Stimulated activated CD8-positive, alpha-beta memory T cell treated with anti-CD3 and anti-CD28 coated beads, Interleukin-15, amount 100 ng/mL, for 24 hours (primary cell): ENCODE measurements at places on chromosomes 2 and 18.

- no peak for DNase-seq
Measured at GRCh38 chr2:53242090-53242489, 525.5 kb upstream of the CHAC2 start.

DNA sequence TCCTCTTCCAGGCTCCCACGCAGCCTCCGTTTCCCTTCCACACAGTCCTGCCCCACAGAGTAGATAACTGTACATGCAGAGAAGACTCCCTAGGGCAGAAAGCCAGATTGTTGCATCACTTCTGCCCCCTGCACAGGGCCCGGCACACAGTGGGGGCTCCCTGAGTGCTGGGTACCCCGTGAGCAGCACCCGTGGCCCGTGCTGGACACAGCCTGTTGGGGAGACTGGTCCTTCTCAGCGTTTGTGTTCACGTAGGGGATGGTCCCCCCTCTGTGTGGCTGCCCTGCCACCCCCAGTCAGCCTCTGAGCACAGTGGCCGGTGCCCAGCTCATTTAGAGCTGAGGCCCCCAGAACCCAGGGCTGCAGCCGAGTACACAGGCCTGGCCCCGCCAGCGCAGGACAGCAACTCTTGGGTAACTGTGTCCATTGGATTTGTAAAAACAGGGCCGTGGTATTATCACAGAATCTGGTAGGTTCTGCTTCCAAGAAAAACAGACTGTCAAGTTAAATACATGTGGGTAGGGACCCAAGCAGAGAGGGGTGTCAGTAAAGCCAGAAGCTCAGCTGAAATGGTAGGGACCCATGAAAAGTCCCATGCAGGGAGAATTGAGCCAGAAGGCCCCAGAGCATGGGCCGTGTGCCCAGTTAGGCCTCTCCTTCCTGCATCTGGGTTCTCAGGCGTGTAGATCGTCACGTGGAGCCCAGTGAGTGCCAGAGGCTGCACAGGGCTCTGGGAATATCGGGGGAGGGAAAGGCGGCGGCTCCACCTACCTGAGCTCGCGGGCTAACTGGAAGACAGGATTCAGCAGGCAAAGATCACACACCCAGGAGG lies 257.3 kb downstream of the ATAD2B start:
- DNase-seq = no peak

- DNase-seq = no peak
Measured at GRCh38 chr2:148046802-148047201, 25.9 kb downstream of the MBD5 start.

DNA sequence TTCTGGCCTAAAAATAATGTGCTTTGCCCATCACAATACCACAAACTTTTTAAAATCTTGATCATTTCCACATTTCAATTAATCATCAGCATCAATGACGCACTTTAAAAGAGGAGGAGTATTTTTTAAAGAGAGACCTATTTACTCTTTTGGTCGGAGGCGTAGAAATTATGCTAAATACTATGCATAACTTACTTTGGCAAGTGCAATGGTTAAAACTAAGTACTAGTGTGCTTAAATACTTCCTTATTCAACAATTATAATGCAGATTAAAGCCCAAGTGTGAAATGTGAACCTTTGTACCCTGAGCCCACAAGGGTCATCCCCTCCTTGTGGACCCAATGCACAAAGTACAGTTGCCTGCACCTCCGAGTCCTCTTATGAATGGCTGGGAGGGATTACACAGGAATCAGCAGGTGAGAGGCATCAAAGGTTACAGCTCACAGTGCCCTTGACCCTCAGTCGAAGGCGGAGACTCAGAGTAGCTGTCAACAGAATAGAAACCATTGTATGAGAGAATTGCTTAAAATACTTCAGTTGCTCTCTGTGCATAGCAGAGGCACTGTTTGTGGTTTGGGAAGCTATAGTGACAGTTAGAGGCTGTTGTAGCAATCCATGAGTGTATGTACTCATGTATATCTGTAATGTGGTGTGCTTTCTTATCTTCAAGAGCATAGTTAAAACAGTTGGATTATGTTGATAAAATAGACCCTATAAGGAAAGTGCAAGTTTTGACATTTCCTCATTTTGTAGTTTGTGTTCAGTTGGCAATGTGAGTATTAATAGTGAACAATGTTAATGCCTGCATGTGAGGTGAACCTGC lies 151.7 kb upstream of the ITGA4 start:
- DNase-seq = no peak

DNA sequence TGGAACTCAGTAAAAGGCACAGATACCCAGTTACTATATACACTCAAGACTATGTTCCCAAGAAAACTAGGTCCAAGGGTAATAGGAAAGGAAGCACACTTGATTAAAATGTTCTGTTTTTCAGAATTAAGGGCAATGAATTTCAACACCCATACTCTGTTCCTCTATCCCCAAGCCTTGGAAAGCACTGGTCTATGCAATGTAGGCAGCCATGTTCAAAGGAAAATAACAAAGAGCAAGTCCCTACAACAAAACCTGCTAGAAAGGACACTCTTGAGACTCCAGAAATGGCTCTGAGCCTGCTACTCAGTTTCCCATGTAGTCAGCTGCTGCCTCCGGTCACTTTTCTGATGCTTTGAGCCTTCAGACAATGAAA lies 6.8 kb downstream of the CYB5A start:
- DNase-seq = no peak

- no peak for DNase-seq
Measured at GRCh38 chr2:80579756-80580155, 275.2 kb upstream of the LRRTM1 start.

DNA sequence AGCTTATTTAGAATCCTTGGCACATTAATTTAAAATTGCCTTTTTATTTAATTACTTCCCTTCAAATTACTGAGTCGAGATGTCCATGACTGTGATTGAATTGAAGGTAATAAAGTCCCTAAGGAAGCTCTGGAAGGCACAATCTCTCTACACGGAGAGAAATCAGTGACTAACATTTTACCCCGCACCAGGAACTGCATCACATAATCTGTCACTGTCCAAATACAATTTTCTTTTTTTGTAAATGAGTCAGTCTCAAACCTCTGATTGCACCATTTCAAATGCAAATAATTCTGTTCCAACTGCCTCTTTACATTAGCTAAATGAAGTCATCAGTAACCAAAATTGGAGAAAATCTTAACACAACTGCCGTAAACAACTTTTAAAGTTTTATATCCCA lies 311.9 kb downstream of the CCDC178 start:
- DNase-seq = no peak

DNA sequence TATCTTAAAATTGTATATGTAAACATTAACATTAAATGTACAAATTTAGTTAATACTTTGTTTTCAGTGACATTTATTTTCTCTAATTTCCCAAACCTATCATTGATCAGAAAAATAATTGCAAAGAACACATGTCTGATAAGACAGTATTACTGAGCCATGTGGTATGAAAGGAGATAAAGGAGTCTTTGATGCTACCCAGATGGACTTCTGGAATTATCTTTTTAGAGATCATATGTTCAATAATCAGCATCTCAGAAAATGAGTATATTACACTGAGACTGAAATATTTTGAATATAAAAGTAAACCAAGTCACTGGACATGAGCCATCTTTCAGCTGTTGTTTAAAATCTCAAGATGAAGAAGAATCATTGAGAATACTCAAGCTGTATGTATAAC lies 153.3 kb downstream of the PHLPP1 start:
- DNase-seq = no peak

GRCh38 chr2:166088634-166089033 lies 39.2 kb downstream of the SCN1A start:
- DNase-seq = no peak

GRCh38 chr2:139031722-139032121 lies 251.5 kb upstream of the NXPH2 start:
- no peak for DNase-seq

- DNase-seq = no peak
Measured at GRCh38 chr2:144146876-144147275, 373.0 kb downstream of the ZEB2 start.

GRCh38 chr2:66699793-66700676 lies 265.1 kb downstream of the MEIS1 start:
- DNase-seq = no peak

GRCh38 chr2:19743641-19744040 lies 158.1 kb downstream of the TTC32 start:
- DNase-seq = no peak

DNA sequence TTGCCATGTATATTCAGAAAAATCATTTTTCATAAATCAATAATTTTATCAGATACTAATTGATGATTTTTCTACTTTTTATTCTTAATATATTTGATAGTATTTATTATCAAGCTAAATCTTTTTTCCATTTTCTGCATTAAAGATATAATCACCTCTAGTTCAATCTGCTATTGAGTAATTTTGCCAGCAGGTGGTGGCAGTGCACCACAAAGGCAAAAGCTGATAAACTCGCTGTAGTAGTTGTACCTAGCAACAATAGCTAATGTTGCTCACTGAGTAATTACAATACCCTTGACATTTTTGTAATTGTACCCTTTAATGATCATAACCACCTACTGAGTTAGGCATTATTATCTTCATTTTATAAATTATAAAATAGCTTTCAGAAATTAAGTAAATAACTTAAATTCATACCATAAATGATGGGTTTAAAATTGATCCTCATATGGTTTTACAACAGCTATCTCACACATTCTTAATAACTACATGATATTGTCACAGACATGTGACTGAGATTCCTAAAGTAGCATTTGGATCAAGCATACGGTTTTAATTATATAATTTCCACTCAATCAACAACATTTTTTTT lies 52.0 kb upstream of the CALCRL start:
- no peak for DNase-seq

- no peak for DNase-seq
Measured at GRCh38 chr2:182631299-182631698, 84.8 kb upstream of the DNAJC10 start.

- no peak for DNase-seq
Measured at GRCh38 chr2:35114765-35115164, 1240.8 kb upstream of the CRIM1 start.

DNA sequence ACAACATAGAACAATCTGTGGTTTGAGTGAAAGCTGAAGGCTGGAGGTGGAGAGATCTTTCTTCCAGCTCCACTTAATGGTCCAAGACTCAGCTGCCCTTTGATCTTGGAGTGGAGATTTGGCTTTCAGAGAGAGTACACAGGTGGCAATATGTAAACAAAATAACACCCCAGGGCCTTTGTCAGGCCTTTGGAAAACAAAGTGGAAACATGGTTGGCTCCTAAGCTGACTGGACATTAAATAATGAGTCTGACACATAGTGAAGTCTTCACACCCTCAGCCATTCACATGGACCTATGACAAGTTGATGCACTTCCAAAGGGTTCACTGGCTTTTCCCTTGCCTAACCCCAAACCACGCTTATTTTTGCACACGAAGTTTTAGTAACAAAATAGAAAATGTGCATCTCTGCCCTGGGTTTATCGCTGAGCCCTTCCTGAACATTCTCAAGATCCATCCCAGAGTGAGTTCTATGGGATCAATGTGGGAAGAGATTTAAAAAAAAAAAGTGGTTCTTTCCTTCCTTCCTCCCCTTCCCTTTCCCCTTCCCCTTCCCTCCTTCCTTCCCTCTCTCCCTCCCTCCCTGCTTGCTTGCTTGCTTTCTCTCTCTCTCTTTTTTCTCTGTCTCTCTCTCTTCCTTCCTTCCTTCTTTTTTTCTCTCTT lies 201.3 kb upstream of the NT5C1B start:
- DNase-seq = no peak
